Glomerular endothelial cell (primary cell): ENCODE measurements at places on chromosomes 2 and 18. TPM values are rescaled to one million over a fixed set of nuclear protein-coding genes. Genes with fewer than 3 reads are reported as not detected.

Gene C2orf66
- total RNA-seq: 0.39 and 1.1 TPM in 2 replicates

Gene TNFRSF11A
- 0.63 and 1.4 TPM in 2 replicates for total RNA-seq

Gene LRRTM1
- total RNA-seq: not detected in 2 replicates

Gene CCDC141
- 0.06 TPM in 1 of 2 replicates, not detected in the other for total RNA-seq

Gene ABCA12
- 0.12 and 0.29 TPM in 2 replicates for total RNA-seq

Gene TUBB8B
- total RNA-seq: not detected in 2 replicates

Gene PSMA8
- total RNA-seq: not detected in 2 replicates

Gene EIF4E2
- total RNA-seq: 82.7 and 91.4 TPM in 2 replicates

Gene UPP2
- total RNA-seq: not detected in 2 replicates

Gene SMAD7
- total RNA-seq: 4.7 and 14.7 TPM in 2 replicates

Gene VWC2L
- total RNA-seq: not detected in 2 replicates

Gene TRABD2A
- 1.3 and 4.5 TPM in 2 replicates for total RNA-seq

Gene CREG2
- 17.7 and 31.7 TPM in 2 replicates for total RNA-seq

Gene MAP3K2
- 18.4 and 21.0 TPM in 2 replicates for total RNA-seq

Gene DNAJC5G
- total RNA-seq: 0.47 TPM in 1 of 2 replicates, not detected in the other

Gene DNER
- total RNA-seq: 5.4 and 13.4 TPM in 2 replicates

Gene POTEE
- not detected in 2 replicates for total RNA-seq

Gene MC4R
- not detected in 2 replicates for total RNA-seq

Gene LONRF2
- total RNA-seq: under 0.01 and 0.19 TPM in 2 replicates

Gene CDH19
- total RNA-seq: 0.06 TPM in 1 of 2 replicates, not detected in the other

Gene UGT1A8
- total RNA-seq: not detected in 2 replicates

Gene ASB18
- not detected in 2 replicates for total RNA-seq

Gene HOXD1
- total RNA-seq: 19.0 and 38.6 TPM in 2 replicates

Gene SLC8A1
- 1.2 and 3.2 TPM in 2 replicates for total RNA-seq

Gene CROCC2
- total RNA-seq: not detected in 2 replicates

Gene IL36A
- not detected in 2 replicates for total RNA-seq

Gene OTX1
- not detected in 2 replicates for total RNA-seq

Gene DAPL1
- not detected in 2 replicates for total RNA-seq

Gene RBM43
- 5.6 and 6.3 TPM in 2 replicates for total RNA-seq

Gene TDRD15
- not detected in 2 replicates for total RNA-seq

Gene EHD3
- total RNA-seq: 19.4 and 22.9 TPM in 2 replicates

Gene EPHA4
- total RNA-seq: 6.5 and 22.2 TPM in 2 replicates

Gene GRB14
- total RNA-seq: 1.2 and 3.2 TPM in 2 replicates

Gene RAB12
- total RNA-seq: 61.5 and 63.3 TPM in 2 replicates

Gene EVA1A
- 114 and 140 TPM in 2 replicates for total RNA-seq

Gene RFX8
- 0.10 and 1.6 TPM in 2 replicates for total RNA-seq

Gene SSB
- total RNA-seq: 84.8 and 92.9 TPM in 2 replicates

Gene DSC3
- 2.0 and 2.8 TPM in 2 replicates for total RNA-seq

Gene TXNL4A
- total RNA-seq: 45.4 and 58.2 TPM in 2 replicates

Gene IL37
- total RNA-seq: not detected in 2 replicates

Gene ADCYAP1
- 0.12 TPM in 1 of 2 replicates, not detected in the other for total RNA-seq

Gene TMEM247
- total RNA-seq: not detected in 2 replicates

Gene TFCP2L1
- 0.10 TPM in 1 of 2 replicates, not detected in the other for total RNA-seq

Gene TCF23
- not detected in 2 replicates for total RNA-seq

Gene LHCGR
- 0.70 TPM in 1 of 2 replicates, not detected in the other for total RNA-seq

Gene GALR1
- total RNA-seq: not detected in 2 replicates

Gene CNTNAP5
- total RNA-seq: not detected in 2 replicates

Gene PARD6G
- total RNA-seq: 5.1 and 5.4 TPM in 2 replicates

Gene HNMT
- 1.1 and 1.4 TPM in 2 replicates for total RNA-seq

Gene DYNAP
- total RNA-seq: not detected in 2 replicates

Gene PDE1A
- 0.06 TPM in 1 of 2 replicates, not detected in the other for total RNA-seq

Gene PRKCE
- total RNA-seq: 39.6 and 49.8 TPM in 2 replicates

Gene PKDCC
- 4.0 and 8.5 TPM in 2 replicates for total RNA-seq

Gene ZC3H8
- 4.3 and 10.9 TPM in 2 replicates for total RNA-seq

Gene TRAF3IP1
- 8.8 and 8.9 TPM in 2 replicates for total RNA-seq
